ENCODE measurements at places on chromosomes 6 and 20.

DNA sequence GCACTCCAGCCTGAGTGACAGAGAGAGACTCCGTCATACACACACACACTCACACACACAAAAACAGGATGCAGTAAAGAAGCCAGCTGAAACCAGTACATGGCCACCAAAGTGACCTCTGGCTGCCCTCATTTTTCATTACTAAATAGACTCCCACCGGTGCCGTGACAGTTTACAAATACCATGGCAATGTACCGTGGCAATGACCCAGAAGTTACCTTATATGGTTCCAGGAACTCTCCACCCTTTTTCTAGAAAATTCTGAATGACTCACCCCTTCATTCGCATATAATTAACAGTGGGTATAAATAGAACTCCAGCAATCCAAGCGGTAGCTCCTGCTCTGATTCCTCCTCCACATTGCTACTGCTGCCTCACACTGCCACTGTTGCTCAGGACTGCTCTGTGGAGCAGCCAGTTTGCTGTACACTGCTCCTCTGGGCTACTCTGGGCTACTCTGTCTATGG lies 57.7 kb downstream of the SNX5 start:
- DNase-seq: no peak

DNA sequence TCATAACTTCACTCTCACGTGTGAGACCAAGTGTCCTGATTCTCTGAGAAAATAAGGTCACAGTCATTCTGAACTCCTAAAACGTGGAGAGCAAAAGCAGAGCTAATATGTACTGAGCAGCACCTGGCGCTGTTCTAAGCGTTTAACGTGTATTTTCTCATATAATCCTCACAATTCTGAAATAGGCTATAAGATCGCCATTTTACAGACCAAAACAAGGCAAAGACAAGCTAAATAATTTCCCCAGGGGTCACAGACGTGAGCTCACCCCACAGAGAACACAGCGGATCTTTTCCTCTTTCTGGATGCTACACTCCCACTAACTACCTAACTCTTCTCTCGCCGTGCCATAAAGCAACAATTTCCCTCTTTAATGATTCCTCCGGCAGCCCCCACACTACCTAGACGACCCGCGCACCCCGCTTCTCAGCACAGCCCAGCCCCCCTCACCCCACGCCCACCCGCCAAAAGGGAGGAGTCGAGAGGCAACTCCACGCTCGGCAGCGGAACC lies 636 bp downstream of the SUPT3H start:
- no peak for DNase-seq

DNA sequence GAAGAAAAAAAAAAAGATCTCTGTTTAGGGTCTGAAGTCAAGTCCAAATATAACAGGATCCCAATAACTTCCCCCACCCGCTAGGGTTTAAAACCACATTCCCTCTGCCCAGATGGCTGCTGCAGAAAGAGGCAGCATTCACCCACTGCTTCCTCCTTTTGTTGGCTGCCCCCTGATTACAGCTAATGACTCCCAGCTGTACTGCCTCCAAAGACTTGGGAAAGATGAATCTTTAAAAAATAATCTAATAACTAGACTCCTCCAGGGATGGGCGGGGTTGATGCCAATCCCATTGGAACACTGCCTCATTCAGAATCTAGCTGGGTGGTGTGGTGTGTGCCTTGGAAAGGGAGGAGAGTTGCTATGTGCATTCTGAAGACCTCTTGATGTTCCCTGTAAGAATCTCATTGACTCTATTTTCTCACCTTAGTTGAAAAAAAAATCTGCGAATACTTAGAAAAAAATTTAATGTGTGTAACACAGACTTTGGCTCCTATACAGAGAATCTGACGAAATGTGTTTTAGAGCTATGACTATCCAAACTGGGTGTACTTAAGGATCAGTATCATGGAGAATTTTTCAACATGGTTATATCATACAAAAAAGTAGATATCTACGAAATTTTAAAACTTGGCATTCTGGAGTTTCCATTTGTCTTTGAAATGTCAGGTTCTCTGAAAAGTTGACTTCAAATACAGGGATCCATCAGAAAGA lies 174.0 kb downstream of the RNF144B start:
- DNase-seq: no peak

- no peak for DNase-seq
These were observed 105.0 kb downstream of the TIAM2 start for GRCh38 chr6:155100087-155100486.

- peak; percentile 62 for DNase-seq
These were observed 333.9 kb downstream of the HACE1 start for GRCh38 chr6:104525677-104526322.

- DNase-seq: no peak
These were observed at the start of gene DNAH8 for GRCh38 chr6:38715016-38715689. DNAH8 (plus strand) TSS chr6:38715311; CDS start chr6:38722810, 7,499 bp downstream.

Measured in Jurkat, Clone E6-1 (cell line).